ENCODE measurements at places on chromosomes 1 and 21.

- DNase-seq, result peak; percentile 50
These were observed 68.3 kb upstream of the SIM2 start for GRCh38 chr21:36630485-36631206.

DNA sequence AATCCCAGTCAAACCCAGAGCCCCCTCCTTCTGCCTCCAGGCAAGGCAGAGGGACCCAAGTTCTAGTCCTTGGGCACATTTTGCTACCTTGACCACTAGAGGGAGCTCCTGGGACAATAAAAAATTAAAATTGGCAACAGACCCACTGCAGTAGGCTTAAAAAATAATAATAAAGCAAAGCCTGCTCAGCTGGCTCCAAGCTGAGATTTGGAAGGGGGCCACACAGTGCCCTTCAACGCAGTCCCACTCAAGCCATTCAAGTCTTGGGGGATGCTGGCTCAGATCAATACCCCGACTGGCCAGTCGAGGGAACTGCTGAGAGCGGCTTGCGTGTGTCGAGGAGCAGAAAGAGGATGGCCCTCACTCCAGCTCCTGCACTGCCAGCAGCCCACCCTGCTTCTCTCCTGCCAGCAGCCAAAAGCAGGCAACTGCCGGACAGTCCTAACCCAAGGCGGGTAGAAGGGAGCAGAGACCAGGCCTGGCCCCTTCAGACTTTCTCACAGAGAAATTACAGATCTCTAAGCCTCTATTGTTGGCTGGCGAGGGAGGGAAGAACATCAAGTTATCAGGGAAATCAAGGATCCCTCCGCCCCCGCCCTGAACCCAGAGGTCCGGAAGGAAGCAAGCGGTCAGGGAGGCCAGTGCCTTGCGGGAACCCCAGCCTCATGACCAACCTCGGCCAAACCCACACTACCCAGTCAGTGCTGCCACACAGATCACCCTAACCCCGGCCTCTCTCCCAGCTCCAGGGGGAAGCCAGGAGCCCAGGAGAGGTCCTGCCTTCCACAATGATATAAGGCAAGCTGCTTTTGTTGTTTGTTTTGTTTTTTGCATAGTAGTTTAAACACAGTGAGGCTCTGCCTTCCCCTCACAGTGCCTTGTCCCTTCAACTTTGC, 4.9 kb upstream of the ALDH4A1 start:
- peak; percentile 84 for DNase-seq

DNA sequence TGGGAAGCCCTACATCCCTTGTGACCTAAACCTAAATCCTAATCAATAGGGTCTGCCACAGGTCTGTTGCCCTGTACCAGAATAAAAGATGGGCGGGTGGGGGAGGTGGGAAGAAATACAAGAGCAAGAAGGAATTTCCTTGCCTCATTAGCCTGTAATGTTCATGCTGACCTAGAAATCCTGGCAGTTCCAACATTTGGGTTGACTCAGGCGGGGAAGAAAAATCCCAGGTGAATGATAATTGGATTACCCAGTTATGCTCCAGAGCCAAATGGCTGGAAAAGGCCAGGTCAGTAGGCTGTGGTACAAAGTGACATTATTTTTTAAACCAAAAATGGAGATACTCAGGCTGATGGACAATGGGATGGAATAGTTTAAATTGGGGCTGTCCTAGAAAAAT, 27.3 kb upstream of the A3GALT2 start:
- no peak for DNase-seq

- no peak for DNase-seq
These were observed 18.8 kb downstream of the LRRC52 start for GRCh38 chr1:165562571-165562970.

GRCh38 chr21:44994695-44995342, 55.0 kb downstream of the SLX9 start:
- DNase-seq, result no peak

All from CD4-positive, alpha-beta T cell treated with Interleukin-2 at 100 ng/mL for 4 hours (primary cell).